ENCODE measurements at places on chromosomes 13 and 19. TPM values are rescaled to one million over a fixed set of nuclear protein-coding genes. Genes with fewer than 3 reads are reported as not detected.

DNA sequence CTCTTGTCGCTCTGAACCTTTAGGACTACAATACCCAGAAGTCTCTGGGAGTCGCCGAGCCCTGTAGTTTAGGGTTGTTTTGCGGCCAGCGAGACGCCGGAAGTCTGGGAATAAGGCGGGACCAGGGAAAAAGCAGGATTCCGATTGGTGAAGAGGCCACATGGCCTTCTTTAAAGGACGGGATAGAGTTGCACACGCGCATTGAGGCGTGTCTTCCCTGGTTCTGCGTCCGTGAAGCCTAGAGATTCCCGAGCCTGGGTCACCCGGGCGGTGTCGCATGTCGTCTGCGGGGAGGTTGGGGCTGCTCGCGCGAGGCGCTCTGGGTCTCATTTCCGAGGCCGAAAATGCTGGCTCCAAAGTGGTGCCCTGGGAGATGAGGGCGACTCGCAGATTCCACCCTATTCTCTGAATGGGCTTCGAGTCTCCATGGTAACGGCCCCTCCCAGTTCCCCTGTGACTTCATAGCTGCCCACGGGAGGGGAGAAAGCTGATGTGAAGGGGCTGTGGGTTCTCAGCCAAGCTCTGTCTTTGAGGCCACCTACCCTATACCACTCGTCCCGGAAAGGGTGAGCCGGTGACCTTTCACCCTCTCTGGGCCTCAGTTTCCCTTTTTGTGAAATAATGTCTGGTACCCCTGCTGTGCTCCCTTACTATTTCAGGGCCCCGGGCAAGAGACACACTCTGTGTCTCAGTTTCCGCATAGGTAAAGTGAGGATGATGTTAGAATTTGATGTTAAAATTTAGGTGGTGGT lies 614 bp upstream of the ZSCAN5A start:
- H3K36me3 ChIP-seq: peaks cover 48% of the 10 kb centered on the region
- H3K4me3 ChIP-seq: peak overlapping the region; percentile 95
- peaks cover 14% of the 10 kb centered on the region for H3K4me1 ChIP-seq

DNA sequence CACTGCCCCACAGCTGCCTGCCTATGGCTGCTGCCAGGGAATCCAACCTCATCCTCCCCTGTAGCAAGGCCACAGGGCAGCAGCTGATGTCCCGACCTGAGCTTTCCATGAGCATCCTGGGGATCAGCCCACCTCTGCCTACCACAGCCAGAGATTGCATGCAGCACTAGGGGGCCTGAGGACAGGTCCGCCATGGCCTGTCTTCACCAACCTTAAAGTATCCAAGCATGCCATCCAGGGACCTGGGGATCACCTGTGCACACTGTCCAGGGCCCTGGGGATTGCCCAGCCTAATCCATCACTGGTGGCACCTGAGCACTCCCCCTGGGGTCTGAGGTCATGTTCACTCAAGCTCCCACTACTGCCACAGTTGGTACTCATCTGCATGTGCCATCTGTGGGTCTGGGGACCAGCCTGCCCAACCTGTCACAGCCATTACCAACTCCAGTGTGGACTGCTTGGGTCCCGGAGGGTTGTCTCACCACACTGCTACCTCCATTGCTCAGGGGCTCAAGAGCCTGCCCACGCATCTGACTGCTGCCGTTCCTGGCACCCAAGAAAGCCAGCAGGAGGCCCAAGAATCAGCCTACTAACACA lies 53.0 kb downstream of the KCTD15 start:
- no peaks in the 10 kb centered on the region for H3K4me1 ChIP-seq
- H3K4me3 ChIP-seq: no peak overlapping the region
- no peak for DNase-seq
- peaks cover 35% of the 10 kb centered on the region for H3K27me3 ChIP-seq

DNA sequence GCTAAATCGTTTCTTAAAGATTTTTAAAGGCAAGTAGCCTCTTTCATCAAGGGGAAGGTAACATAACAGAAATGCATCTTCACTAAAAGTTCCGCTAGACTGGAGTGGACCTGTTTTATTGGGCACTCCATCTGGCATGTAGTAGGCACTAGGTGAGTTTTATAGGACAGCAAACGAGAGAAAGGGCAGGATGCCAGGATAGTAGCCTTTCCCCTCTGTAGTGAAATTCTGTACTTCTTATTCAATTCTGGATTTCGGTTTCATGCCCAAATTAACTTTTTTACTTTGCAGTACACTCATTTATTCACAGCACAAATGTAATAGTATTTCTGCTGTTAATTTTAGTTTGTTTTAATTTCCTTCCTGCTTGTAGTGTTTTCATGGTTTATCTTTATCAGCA lies 45.2 kb downstream of the GPR180 start:
- no peaks in the 10 kb centered on the region for H3K36me3 ChIP-seq
- no peak overlapping the region for H3K27ac ChIP-seq

PDE4C gene
- total RNA-seq: 2.4 TPM

DNA sequence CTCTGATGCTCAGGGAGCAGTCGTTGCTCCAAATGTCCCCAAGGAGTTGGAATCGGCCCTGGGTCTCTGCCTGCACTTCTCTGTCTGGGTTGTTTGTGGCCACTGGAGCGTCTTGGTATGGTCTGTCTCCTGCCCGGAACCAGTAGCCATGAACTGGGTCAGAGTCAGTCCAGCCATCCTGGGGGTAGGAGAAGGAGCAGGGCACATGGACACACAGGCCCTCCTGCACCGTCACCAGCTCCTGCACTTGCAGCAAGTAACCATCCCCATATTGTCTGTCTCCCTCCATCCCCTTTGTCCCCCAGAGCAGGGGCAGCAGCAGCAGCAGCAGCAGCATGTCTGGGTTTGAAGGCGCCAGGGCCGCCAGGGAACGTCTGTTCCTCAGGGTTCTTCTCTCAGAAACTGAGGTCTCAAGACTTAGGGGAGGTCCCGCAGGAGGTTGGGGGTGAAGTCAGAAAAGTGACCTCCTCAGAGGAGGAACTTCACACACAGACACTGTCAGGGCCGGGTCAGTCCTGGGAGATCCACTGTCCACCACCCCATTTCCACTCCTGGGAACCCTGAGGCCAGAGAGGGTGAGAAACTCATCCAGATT lies at the start of gene SIGLEC8:
Gene SIGLEC8 (minus strand): TSS at position 404 of the 595 bp plus-strand sequence. CDS start 67 bp downstream, at position 337.
- no peak within 1 kb of the TSS for H3K4me3 ChIP-seq
- no peak for DNase-seq
- H3K27me3 ChIP-seq: peaks cover 78% of the 10 kb centered on the region

PLEKHA4 gene
- 57.6 TPM for total RNA-seq

ICAM5 gene
- 1.3 TPM for total RNA-seq

GRCh38 chr13:97310809-97311436 lies 88.8 kb downstream of the MBNL2 start:
- no peak for DNase-seq
- H3K27me3 ChIP-seq: no peaks in the 10 kb centered on the region
- peaks cover 28% of the 10 kb centered on the region for H3K4me1 ChIP-seq
- no peak overlapping the region for H3K4me3 ChIP-seq
- H3K27ac ChIP-seq: no peak overlapping the region
- H3K36me3 ChIP-seq: peaks cover 5% of the 10 kb centered on the region

SMIM17 gene
- not detected for total RNA-seq

- peaks cover 15% of the 10 kb centered on the region for H3K36me3 ChIP-seq
- H3K4me1 ChIP-seq: no peaks in the 10 kb centered on the region
- no peak for DNase-seq
- no peaks in the 10 kb centered on the region for H3K27me3 ChIP-seq
- H3K4me3 ChIP-seq: no peak overlapping the region
These were observed 13.6 kb upstream of the ICAM3 start for GRCh38 chr19:10352764-10353671.

GRCh38 chr19:29804493-29804892 lies 7.3 kb upstream of the CCNE1 start:
- H3K27me3 ChIP-seq: peaks cover 12% of the 10 kb centered on the region
- DNase-seq: no peak
- no peaks in the 10 kb centered on the region for H3K4me1 ChIP-seq
- no peak overlapping the region for H3K4me3 ChIP-seq
- H3K36me3 ChIP-seq: no peaks in the 10 kb centered on the region
- no peak overlapping the region for H3K27ac ChIP-seq

NECTIN2 gene
- 174 TPM for total RNA-seq

CEBPA gene
- 1.8 TPM for total RNA-seq

GRCh38 chr19:35166100-35167063 lies 11.8 kb downstream of the FXYD5 start:
- H3K27ac ChIP-seq: peak overlapping the region; percentile 82
- H3K36me3 ChIP-seq: peaks cover 98% of the 10 kb centered on the region

LILRB1 gene
- total RNA-seq: not detected

GRCh38 chr19:23415561-23416191 lies 20.4 kb upstream of the ZNF91 start:
- H3K36me3 ChIP-seq: no peaks in the 10 kb centered on the region
- DNase-seq: no peak
- H3K4me3 ChIP-seq: peak overlapping the region; percentile 26
- H3K27me3 ChIP-seq: no peaks in the 10 kb centered on the region
- H3K27ac ChIP-seq: no peak overlapping the region

GRCh38 chr13:77528834-77529500 lies 6.5 kb upstream of the SCEL start:
- H3K4me3 ChIP-seq: no peak overlapping the region
- no peaks in the 10 kb centered on the region for H3K36me3 ChIP-seq
- DNase-seq: no peak
- H3K27me3 ChIP-seq: no peaks in the 10 kb centered on the region
- no peaks in the 10 kb centered on the region for H3K4me1 ChIP-seq
- H3K27ac ChIP-seq: no peak overlapping the region

GRCh38 chr19:28074773-28075172 lies 1138.2 kb downstream of the UQCRFS1 start:
- DNase-seq: no peak
- no peaks in the 10 kb centered on the region for H3K4me1 ChIP-seq
- H3K27me3 ChIP-seq: no peaks in the 10 kb centered on the region
- H3K27ac ChIP-seq: no peak overlapping the region
- H3K4me3 ChIP-seq: no peak overlapping the region
- H3K36me3 ChIP-seq: no peaks in the 10 kb centered on the region

DNA sequence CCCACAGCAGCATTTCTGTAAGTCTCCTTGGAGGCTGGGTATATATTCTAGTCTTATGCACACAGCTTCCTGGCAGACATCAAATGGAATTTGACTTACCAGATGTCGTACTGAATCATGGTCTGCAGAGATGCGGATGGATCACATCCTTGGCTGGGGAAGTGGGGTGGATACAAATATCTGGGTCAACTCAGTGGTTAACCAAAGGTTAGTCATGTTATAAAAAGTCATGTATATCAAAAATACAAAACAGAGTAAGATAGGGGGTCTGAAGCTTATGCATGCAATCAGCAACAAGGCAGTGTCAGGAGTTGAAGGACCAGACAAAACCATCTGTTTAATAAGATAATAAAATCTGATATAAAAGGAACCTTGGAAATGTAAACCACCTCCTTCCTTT lies 61.9 kb downstream of the WASF3 start:
- H3K27ac ChIP-seq: no peak overlapping the region
- no peak for DNase-seq
- no peaks in the 10 kb centered on the region for H3K36me3 ChIP-seq

- no peak overlapping the region for H3K27ac ChIP-seq
- DNase-seq: no peak
- no peak overlapping the region for H3K4me3 ChIP-seq
- H3K36me3 ChIP-seq: no peaks in the 10 kb centered on the region
- H3K27me3 ChIP-seq: no peaks in the 10 kb centered on the region
- no peaks in the 10 kb centered on the region for H3K4me1 ChIP-seq
These were observed 18.1 kb downstream of the TUBGCP3 start for GRCh38 chr13:112569821-112570220.

- H3K27ac ChIP-seq: no peak overlapping the region
- peaks cover 29% of the 10 kb centered on the region for H3K36me3 ChIP-seq
- no peaks in the 10 kb centered on the region for H3K27me3 ChIP-seq
These were observed 2.0 kb upstream of the PIK3R2 start for GRCh38 chr19:18150776-18151624.

FAM216B gene
- not detected for total RNA-seq

DNA sequence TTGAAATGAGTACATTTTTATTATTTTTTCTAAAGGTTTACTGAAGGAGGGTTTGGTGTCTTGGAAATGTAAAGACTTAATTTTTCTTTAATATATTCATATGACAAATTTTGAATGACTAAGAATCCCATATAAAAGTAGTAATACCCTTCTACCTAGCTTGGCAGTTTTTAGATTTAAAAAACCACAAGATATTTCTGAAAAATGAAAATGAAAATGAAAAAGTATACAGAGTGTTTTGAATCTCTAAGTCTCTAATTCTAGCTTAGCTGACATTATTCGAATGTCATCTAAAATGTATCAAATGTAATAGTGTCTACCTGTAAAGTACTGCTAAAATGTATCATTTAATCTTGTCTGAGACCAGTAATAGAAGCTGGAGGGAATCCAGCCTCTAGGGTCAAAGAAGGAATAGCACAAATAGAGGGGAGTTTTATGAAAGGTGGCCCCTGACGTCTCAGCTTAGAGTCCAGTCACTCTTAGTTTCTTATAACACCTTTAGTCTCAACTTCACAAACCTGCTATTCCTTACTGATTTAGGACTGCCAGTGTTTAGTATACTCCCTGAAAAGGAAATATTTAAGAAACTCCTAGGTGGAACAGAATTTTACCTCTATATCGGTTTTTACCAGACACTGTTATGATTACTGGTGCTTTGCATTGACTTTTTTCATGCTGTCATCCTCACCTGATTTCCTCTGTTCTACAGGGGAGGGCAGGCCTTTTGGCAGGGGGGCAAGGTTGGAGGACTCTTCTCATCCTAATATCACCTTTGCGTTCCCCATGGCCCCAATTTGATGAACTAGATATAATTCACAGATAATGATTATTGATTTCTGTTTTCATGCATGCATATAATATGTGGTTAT lies 16.2 kb upstream of the MIR17HG start:
- H3K36me3 ChIP-seq: no peaks in the 10 kb centered on the region
- no peak overlapping the region for H3K4me3 ChIP-seq
- no peak overlapping the region for H3K27ac ChIP-seq
- no peaks in the 10 kb centered on the region for H3K27me3 ChIP-seq
- H3K4me1 ChIP-seq: no peaks in the 10 kb centered on the region
- no peak for DNase-seq

- no peaks in the 10 kb centered on the region for H3K36me3 ChIP-seq
- no peak for DNase-seq
- no peak overlapping the region for H3K4me3 ChIP-seq
- no peak overlapping the region for H3K27ac ChIP-seq
- no peaks in the 10 kb centered on the region for H3K27me3 ChIP-seq
These were observed 158.6 kb downstream of the TNFRSF19 start for GRCh38 chr13:23728807-23729206.

DNA sequence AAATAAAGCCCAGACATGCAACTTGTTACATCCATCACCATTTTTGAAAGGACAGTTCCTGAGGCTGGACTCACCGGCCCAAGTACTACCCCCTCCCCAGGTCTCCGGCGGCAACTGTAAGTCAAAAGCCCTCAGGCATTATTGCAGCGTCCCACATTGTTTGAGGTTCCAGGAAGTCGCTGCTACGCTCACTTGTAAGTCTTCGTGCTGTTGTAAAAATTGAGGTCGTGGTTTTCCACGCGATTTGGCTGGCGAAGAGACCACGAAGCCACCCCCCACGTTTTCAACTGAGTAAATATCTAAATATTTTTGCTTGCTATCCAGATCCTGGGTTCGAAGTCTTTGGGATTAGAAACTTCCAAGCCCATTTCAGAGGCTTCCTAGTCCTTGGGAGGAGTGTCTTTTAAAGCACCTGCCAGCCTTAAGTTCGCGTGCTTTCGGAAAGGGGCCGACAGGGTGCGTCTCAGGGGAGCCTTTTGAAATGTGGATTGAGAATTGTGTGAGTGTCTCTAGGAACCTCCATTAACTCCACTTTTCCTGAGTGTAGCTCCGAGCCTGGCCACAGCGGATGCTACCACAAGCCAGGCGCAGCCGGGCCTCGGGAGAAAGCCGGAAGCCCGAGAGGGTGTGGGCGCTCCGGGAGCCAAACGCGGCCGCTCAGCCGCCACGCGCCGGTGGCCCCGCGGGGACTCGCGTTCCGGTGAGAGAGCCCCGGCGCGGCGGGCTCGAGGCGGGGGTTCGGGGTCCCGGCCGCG lies 434 bp upstream of the FNDC3A start:
- H3K27me3 ChIP-seq: no peaks in the 10 kb centered on the region
- H3K36me3 ChIP-seq: peaks cover 42% of the 10 kb centered on the region
- H3K4me1 ChIP-seq: peaks cover 18% of the 10 kb centered on the region
- H3K27ac ChIP-seq: peak overlapping the region; percentile 94
- H3K4me3 ChIP-seq: peak overlapping the region; percentile 87

CGB1 gene
- not detected for total RNA-seq

Measured in Calu3 (cell line).